ENCODE measurements at places on chromosomes 5 and 9.

DNA sequence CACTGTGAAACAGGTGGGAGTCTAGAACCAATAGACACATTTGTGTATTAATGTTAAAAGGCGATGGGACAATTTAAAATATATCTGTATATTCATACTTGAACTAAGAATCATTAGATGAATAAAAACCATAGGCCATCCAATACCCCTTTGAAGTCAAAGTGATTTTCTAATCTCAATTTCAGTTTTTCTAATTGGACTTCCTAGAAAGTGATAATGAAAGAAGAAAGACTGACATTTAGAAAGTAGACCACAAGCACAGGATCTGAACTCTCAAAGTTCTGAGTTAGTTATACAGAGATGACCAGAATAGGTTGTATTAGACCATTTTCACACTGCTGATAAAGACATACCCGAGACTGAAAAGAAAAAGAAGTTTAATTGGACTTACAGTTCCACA, 412.8 kb upstream of the PIK3R1 start:
- no peak for DNase-seq

DNA sequence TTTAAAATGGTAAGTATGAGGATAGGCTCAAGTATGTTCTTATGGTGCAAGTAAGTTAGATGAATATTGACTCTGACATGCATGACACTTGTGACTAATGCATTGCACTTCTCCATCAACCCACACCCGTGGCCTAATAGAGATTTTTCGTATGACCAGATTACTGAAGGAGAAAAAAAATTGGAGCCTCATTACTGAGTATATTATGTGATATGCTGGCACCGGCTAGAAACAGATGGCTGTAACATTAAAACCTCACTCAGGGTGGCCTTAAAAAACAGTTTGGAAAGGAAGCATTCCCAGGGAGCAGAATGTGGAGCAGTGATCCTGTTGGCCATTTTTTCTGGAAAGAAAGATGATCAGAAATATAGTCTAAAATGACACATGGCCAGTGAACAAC, 766.4 kb downstream of the PRELID2 start:
- DNase-seq, result no peak

DNA sequence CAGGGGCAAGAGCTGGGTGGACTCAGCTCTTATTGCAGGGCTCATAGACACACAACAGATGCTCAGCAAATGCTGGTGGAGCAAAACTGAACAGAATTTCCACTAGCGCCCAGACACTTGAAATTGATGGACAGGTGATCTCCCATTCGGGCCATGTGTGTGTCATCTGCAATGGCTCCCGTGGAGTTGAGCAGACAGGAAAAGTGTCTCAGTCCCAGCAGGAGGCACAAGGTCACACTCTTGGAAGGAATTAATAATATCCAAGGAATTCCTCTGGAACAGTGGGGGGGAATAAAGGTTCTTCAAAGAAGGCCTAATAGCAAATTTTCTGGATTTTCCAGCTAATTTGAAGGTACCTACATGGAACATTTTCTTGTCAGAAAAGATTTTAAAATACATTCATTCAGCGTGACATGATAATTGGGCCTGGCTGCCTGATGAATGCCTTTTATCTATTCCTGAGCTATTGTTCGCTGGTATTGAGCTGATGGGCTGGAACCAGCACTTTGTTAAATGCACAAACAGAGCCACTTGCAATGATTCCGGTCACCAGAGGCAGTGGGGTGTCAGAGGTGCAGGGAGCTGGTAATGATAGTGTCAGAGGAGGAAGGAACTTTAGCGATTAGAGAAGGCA, 31.5 kb upstream of the ALDH1B1 start:
- DNase-seq, result no peak

DNA sequence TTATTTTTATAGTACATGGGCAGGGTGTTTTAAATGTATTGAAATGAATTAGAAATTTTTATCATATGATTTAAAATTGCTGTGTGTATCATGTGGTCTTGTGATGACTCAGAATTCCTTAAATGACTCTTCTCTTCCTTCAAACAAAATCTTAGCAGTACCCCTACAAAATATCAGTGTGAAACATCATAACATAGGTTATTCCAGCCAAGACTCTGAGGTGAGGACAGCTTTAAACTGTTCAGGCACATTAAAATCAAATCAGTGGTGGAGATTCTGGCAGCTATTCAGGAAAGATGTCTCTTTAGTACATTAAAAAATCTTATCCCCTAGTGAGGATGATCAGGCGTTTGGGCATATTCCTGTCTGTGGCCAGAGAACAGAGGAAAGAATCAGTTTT, 174.0 kb downstream of the MAN2A1 start:
- no peak for DNase-seq

DNA sequence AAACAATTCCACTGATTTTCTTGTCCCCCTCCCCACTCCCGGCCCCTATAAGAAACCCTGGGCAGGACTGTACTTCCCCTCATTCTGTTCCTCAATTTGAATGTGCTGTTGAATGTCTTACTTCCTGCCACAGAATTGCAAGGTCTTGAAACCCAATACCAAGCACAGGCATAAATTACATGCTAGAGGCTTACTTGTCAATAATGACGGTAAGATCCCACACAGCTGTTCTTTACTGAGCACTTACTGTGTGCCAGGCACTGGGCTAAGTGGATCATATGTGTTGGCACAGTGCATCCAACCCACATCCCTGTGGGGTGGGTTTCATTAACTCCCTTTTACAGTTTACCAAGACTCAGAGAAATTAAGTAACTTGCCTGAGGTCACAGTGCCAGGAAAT, 63.4 kb downstream of the MVB12B start:
- no peak for DNase-seq

- DNase-seq, result peak; percentile 78
Observed at GRCh38 chr9:134443174-134444037, 117.2 kb downstream of the RXRA start.

GRCh38 chr9:123960965-123961364, 31.0 kb upstream of the DENND1A start:
- DNase-seq, result no peak

Data from stimulated activated CD8-positive, alpha-beta memory T cell treated with anti-CD3 and anti-CD28 coated beads, Interleukin-4, amount 100 ng/mL, for 1 hour (primary cell).